ENCODE measurements at places on chromosomes 13 and 19.
A peak's percentile ranks its signal among the peaks of the same experiment; 100 is the strongest.

DNA sequence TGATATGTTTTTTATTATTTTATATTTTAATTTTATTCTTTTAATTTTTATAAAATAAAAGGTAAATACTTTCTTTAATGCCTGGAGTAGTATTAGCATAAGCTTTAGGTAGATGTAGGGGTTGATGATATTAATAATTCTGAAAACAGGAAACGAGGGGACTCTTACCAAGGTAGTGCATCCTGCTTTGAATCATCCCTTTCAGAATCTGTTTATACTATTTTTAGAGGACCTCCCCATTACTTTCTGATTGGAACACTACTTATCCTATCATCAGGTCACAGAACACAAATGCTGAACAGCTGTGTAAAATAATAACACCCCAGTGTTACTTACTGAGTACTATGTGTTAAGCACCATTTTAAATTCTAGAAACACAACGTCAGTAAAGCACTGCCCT lies 27.3 kb downstream of the COG6 start:
- no peak for DNase-seq

GRCh38 chr19:14517446-14517839 lies 754 bp downstream of the DNAJB1 start:
- DNase-seq: no peak

DNA sequence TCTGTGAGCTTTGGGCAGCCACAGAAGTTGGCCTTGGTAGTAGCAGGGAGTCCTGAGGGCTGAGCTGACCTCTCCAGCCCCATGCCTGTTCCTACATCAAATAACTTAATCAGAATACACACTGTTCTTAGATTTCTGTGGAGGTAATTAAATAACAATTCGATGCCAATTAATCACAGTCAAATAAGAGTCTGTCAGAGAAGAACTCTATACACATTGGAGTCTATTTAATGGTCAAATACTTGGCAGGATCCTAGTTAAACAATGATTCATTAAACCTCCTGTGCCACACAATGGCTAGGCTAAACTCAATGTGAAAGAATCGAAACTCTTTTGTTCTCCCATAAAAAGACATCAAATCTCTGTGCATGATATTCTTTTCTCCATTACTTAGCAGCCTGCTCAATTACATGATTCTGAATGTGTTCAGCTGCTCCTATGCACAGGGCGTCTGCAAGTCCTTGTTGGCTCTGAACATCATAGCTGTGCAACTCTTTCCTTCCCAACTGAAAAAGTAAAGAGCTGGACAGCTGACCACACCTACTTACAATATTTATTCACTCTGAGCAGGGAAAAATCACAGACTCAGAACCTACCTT lies 173.1 kb downstream of the ABCC4 start:
- DNase-seq: no peak

GRCh38 chr13:25727250-25727649 lies 324.6 kb downstream of the SHISA2 start:
- no peak for DNase-seq

DNA sequence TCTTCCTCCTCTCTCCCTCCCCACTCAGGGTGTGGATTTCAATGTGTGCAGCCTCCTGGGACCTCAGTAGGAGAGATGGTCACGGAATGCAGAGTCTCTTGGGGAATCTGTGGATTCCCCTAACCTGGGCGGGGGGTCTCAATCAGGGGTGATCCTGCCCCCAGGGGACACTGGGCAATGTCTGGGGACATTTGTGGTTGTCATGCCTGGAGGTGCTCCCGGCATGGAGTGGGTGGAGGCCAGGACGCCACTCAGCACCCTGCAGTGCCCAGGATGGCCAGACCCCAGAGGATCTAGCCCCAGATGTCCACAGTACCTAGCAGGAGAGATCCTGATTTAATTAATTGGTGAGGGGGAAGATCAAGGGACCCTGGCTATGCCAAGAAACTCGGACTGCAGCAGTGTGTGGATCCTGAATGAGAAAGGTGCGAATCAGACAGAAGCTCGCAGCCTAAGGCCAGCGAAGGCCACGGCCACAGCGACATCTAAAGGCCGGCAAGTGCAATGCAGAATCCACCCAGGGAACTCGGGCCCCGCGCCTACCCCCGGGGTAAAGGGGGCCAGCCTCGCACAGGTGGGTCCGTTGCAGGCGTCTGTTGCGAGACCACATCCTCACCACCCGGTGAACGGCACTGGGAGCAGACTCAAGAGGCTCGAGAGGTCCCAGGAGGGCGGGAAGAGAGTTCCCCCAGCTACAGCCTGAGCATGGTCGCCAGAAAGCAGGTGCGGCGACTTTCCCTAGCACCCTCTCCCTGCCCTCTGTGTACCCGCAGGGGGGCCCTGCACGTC lies 88.8 kb downstream of the GNG7 start:
- peak; percentile 30 for DNase-seq

GRCh38 chr19:47511681-47512080 lies 3.2 kb downstream of the NAPA start:
- DNase-seq: no peak

GRCh38 chr13:33355201-33355895 lies 69.8 kb upstream of the STARD13 start:
- DNase-seq: no peak

DNA sequence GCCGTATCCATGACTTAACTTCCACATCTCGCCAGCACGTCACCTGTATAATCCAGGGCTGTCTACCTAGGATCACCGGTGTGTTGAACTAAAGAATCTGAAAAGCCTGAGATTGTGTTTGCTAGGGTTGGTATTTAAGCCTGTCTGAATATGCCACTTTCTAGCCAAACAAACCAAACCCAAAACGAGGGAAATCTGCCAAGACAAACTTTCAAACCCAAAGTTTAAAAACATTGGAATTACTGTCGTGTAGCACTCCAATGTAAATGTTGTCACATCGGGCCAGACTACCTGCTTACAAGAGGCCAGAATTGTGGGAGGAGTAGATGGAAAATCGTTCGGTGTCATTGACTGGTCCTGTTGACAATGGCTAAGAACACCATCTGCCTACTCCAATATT lies 747.8 kb downstream of the EFNB2 start:
- DNase-seq: no peak

GRCh38 chr13:36712770-36713169 lies 39.0 kb downstream of the SERTM1 start:
- no peak for DNase-seq

DNA sequence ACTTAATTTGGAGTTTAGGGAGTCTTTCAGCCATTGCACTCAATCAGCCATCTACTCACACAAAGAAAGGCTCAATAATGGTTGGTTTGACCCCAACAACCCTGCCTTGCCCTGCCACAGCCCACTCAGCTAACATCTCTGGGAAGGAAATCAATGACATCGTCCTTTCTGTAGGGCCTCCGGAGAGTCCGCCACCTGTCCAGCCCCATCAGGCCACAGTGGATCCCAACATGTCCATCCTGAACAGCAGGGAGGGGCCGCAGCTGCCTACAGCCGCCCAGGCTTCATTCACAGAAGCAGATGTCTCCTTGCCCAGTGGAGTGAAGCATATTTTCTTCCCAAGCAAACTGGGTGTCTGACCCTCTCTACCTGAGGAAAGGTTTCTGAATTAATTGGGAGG lies 4.2 kb upstream of the CDX2 start:
- DNase-seq: no peak

GRCh38 chr19:51139299-51140014 lies 2.6 kb upstream of the SIGLEC7 start:
- no peak for DNase-seq

DNA sequence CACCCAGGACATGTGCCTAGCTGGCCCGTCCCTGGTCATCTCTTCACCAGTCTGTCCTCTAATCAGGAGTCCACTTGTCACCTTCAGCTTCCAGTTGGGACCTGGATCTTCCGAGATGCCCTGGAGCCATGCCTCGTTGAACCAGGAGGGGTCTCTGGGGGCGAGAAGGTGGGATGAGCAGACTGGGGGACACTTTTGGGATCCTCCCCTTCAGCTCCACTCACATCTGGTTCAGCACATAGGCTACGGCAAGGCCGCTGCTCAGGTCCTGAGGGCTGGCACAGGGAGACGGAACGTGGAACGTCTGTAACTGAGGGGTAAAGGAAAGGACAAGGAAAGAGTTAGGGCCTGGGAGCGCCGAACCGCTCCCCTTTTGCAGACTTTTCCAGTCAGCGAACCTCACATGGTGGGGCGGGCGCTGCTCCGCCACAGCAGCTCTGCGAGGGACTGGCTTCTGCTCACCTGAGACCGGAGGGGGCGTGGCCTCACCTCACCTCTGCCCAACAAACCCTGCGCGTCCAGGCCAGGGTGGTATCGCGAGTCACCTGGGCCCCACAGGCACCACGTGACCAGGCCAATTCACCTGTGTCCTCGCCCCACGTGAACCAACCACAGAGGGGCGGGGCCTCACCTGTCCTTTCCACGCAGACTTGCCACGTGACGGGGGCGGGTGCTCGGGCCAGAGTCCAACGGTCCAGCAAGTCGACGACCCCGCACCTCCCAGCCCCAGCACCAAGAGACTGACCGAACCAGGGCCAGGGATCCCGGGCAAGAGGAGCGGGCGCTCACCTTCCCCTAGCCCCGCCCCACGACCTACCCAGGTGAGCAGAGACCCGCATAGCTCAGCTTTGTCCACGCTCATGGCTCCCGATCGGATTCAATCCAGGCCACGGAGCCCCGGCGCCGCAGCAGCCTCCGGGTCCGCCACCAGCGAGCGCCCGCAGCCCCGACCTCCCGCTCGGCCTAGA lies at the start of gene HOOK2:
Gene HOOK2 (minus strand): TSS at position 965 of the 968 bp plus-strand sequence. CDS start 103 bp downstream, at position 862.
- no peak for DNase-seq

DNA sequence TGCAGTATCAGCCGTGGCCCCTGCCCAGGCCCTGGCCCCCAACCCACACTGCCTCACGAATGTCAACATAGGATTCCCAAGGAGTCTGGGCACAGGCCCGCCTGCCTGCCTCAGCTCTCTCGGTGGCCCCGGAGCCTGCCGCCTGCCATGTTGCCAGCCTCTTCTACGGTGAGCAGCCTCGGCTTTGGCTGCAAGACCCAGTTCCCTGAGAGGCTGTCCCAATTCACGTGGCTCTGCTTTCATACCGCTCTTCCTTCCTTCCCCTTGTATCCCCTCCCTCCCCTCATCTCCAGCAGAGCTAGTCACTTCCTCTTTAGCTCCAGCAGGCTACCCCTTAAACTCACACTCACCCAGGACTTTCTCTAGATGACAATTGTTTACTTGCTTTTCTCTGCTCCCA lies 42.7 kb downstream of the SERP2 start:
- DNase-seq: no peak

DNA sequence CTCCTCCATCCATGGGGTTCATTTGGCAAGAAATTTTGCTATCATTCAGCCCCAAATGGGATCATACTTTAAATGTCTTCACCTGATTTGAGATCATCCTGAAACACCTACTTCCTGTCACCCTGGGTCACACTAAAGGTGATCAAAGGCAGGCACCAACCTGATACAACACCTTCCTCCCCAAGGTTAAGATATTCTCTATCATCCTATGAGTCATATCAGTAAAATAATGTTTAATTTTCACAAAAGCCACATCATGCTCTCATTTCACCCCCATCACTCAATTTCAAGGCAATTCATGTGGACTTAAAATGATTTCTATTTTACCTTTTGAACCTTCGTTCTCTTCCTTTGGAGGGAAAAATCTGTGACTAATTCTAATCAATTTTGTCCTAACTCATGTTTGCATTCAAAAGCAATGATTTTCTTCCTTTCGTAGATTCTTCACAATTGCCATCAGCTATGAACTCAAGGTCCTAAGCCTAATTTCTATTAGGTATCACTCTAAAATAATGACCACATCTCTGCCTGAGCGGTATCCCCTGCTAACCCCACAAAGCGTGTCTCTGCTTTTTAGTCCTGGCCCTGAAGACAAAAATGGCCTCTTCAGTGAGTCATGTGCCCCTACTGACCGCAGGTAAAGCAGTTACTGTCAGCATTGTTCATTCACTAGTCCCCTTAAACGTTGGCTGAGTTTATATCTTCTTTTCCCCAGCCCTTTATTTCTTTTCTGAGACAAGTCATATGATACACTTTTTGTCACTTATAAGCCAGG lies 139.0 kb downstream of the SPRY2 start:
- no peak for DNase-seq

DNA sequence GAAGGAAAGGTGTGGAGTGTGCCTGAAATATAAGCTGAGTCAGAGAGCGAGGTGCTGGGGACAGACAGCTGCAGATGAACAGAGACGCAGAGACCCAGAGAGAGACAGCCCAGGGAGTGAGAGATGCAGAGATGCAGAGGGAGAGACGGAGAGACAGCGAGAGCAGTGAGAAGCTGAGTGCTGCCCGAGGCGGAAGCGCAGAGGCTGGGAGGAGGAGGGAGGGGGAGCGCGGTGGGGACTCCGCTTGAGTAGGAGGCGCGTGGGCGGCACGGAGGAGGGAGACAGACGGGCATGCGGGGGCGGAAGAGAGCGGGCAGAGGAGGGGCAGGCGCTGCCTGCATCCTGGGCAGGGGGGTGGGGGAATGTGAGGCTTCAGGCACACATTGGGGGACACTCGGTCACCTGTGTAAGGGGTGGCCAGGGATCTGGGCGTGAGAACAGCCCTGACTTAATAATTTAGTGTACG lies 25.7 kb downstream of the SLC8A2 start:
- DNase-seq: peak; percentile 32

- no peak for DNase-seq
Measured at GRCh38 chr13:98979012-98979660, 1.3 kb upstream of the DOCK9 start.

- no peak for DNase-seq
Measured at GRCh38 chr13:59422646-59423045, 741.1 kb downstream of the DIAPH3 start.

DNA sequence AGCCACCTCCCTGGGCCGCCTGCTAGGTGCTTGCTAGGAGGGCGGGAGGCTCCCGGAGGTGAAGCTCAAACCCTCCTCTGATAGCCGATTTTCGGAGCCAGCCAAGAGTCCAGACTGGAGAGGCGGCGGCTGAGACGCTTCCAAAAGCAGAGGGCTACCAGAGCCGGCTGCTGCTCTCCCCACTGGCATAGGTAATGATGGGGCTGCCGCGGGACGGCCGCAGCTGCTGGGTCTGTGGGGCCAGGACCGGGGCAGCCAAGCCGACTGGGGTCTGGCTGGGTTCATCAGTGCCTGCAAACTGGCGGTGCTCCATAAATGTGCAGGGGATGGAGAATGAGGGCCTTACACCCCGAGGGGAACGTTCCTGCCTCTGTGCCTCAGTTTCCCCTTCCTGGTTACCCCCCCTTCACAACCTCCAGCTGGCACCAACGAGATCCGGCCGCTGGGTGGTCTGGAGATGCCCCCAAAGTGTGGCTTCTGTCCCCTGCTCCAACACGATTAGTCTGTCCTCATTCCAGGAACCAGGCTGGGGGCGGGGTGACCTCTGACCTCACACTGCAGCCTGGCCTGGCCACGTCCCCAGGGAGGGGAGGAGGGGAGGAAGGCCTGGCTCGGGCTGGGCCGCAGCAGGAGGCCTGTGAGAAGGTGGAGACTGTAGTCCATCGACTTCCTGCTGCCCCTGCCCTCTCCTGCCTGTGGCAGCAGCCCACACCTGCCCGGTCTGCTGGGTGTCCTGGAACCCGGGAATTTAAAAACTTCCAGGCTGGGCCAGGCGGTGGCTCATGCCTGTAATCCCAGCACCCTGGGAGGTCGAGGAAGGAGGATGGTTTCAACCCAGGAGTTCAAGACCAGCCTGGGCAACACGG lies 3.8 kb upstream of the WDR18 start:
- DNase-seq: no peak

- DNase-seq: no peak
Measured at GRCh38 chr13:61728471-61728870, 312.8 kb upstream of the PCDH20 start.
